ENCODE measurements at places on chromosomes 13 and 19. TPM values are rescaled to one million over a fixed set of nuclear protein-coding genes. Genes with fewer than 3 reads are reported as not detected.

The CYP4F12 gene
- total RNA-seq: not detected

The TRPM4 gene
- not detected for total RNA-seq

The MEIOSIN gene
- not detected for total RNA-seq

The MEGF8 gene
- 4.2 TPM for total RNA-seq

- no peak overlapping the region for H3K27ac ChIP-seq
- H3K36me3 ChIP-seq: no peaks in the 10 kb centered on the region
- no peak overlapping the region for H3K4me3 ChIP-seq
- H3K4me1 ChIP-seq: peaks cover 28% of the 10 kb centered on the region
- H3K27me3 ChIP-seq: no peaks in the 10 kb centered on the region
These were observed 121.0 kb downstream of the COG6 start for GRCh38 chr13:39776439-39776838.

DNA sequence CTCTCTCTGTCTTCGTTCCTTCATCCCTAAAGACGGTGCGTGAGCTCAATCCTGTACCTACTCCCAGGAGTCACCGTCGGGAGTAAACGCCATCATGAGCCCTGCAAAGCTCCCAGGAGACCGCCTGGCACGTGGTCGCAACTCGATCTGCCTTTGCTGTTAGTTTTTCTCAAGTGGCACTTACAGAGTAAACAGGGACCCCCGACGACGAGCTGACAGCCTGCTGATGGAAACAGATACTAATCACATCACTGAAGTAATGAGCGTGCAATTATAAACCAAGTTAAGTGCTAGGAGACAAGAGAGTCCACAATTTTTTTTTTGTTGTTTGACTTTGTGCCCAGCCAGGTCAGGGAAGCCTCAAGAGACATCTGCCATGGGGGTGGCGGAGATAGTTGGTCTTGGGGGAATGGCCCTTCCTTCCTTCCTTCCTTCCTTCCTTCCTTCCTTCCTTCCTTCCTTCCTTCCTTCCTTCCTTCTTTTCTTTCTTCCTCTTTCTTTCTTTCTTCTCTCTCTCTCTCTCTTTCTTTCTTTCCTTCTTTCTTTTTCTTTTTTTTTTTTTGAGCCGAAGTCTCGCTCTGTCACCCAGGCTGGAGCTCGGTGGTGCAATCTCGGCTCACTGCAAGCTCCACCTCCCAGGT, 23.6 kb downstream of the CACNG6 start:
- H3K4me3 ChIP-seq: no peak overlapping the region
- peaks cover 13% of the 10 kb centered on the region for H3K4me1 ChIP-seq
- DNase-seq: no peak
- no peaks in the 10 kb centered on the region for H3K36me3 ChIP-seq
- H3K27ac ChIP-seq: no peak overlapping the region

DNA sequence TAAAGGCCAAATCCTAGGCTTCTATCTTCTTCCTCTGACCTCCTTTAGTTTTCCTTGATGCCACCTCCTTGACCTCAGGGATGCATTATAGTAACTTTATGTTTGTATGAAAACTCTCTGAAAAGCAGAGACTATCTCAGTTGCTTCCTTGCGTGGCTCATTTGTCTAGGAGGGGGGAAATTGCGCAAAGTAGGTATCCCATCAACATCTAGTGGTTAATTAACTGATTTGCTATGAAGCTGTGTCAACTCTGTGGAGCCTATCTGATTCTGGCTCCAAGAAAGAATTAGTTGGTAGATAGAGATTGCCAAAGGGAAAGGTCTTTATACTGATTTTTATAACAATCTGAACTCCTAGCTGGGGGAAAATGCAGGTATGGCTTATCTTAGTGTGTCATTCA, 82.1 kb upstream of the FRY start:
- H3K4me1 ChIP-seq: peaks cover 16% of the 10 kb centered on the region
- H3K4me3 ChIP-seq: no peak overlapping the region
- H3K27ac ChIP-seq: no peak overlapping the region
- H3K36me3 ChIP-seq: peaks cover 15% of the 10 kb centered on the region

- DNase-seq: no peak
- H3K4me1 ChIP-seq: peaks cover 2% of the 10 kb centered on the region
- no peaks in the 10 kb centered on the region for H3K36me3 ChIP-seq
- H3K27me3 ChIP-seq: peaks cover 2% of the 10 kb centered on the region
- H3K27ac ChIP-seq: no peak overlapping the region
- H3K4me3 ChIP-seq: no peak overlapping the region
These were observed 206.0 kb downstream of the TDRD3 start for GRCh38 chr13:60603049-60603448.

DNA sequence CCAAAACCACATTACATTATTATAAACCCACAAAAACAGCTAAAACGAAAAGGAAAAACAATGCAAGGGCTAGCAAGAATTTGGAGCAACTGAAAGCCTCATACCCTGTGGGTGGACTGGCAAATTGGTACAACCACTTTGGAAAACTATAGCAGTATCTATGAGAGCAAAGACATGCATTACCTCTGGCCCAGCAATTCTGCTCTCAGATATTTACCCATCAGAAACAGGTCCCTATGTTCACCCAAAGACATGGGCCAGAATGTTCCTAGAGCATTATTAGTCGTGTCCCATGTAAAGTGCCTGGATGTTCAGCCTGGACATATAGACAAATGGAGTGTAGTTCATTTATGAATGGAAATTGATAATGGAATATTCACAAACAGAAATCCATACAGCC, 27.9 kb downstream of the POP4 start:
- H3K27me3 ChIP-seq: peaks cover 3% of the 10 kb centered on the region
- H3K4me1 ChIP-seq: no peaks in the 10 kb centered on the region
- H3K27ac ChIP-seq: no peak overlapping the region
- no peak overlapping the region for H3K4me3 ChIP-seq
- no peak for DNase-seq

DNA sequence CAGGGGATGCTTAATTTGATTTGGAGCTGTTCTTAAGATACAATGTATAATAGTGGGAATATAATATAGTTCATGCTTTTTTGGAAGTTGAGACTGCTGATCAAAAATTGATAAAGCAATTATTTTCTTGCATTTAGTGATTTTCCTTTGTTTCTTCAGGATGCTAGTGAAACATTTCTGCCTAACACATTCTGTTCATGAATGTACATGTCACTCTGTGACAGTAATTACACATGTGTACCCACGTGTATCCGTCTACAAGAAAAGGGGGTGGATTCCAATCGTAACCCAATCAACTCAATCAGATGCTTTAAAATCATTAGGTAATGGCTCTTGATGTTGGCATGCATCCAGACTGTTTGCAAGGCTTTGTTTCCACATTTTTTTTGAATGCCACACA, 5.0 kb upstream of the FRY start:
- H3K27ac ChIP-seq: no peak overlapping the region
- peaks cover 4% of the 10 kb centered on the region for H3K36me3 ChIP-seq
- peaks cover 6% of the 10 kb centered on the region for H3K27me3 ChIP-seq

GRCh38 chr19:3693025-3693925, 7.0 kb downstream of the PIP5K1C start:
- H3K27me3 ChIP-seq: peaks cover 4% of the 10 kb centered on the region
- no peak overlapping the region for H3K4me3 ChIP-seq
- H3K4me1 ChIP-seq: peaks cover 33% of the 10 kb centered on the region
- H3K36me3 ChIP-seq: peaks cover 2% of the 10 kb centered on the region

- no peak for DNase-seq
- H3K36me3 ChIP-seq: peaks cover 78% of the 10 kb centered on the region
- no peaks in the 10 kb centered on the region for H3K4me1 ChIP-seq
- H3K27ac ChIP-seq: no peak overlapping the region
- H3K4me3 ChIP-seq: no peak overlapping the region
These were observed 7.0 kb downstream of the ZNF749 start for GRCh38 chr19:57441979-57442752.

GRCh38 chr19:4598712-4599111, 39.2 kb upstream of the SEMA6B start:
- H3K27me3 ChIP-seq: peaks cover 31% of the 10 kb centered on the region
- no peaks in the 10 kb centered on the region for H3K36me3 ChIP-seq
- no peak overlapping the region for H3K4me3 ChIP-seq
- H3K4me1 ChIP-seq: peaks cover 5% of the 10 kb centered on the region
- DNase-seq: no peak

DNA sequence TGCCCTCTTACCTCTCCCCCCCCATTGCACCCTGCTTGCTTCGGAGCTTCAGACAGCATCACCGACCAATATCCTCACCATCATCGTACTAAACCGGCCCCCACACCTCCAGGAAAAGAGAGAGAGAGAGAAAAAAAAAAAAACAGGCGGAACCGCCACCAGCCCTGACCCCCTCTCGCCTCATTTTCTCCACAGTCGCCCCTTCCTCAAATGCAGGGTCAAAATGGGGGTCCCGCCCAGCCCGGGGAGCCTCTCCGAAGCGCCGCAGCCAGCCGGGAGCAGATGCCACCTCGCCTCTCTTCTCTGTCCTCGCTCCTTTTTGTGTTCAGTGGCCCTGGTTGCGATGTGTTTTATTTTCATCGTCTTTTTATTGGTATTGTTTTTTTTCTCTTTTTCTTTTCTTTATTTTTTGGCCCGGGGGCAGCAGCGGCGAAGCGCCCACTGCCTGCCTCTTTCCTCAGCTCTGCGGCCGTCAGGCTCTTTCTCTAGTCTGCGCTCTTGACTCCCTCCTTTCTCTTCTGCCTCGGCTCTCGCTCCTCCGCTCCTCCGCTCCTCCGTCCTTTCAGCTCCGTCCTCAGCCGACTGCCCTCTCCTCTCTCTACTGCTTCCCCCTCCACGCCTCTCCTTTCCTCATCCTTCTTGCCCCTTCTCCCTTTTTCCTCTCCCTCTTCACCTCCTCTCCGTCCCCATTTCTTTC, 41.4 kb downstream of the DEDD2 start:
- peaks cover 30% of the 10 kb centered on the region for H3K27me3 ChIP-seq
- H3K4me1 ChIP-seq: peaks cover 17% of the 10 kb centered on the region
- peak; percentile 28 for DNase-seq
- H3K36me3 ChIP-seq: peaks cover 4% of the 10 kb centered on the region

DNA sequence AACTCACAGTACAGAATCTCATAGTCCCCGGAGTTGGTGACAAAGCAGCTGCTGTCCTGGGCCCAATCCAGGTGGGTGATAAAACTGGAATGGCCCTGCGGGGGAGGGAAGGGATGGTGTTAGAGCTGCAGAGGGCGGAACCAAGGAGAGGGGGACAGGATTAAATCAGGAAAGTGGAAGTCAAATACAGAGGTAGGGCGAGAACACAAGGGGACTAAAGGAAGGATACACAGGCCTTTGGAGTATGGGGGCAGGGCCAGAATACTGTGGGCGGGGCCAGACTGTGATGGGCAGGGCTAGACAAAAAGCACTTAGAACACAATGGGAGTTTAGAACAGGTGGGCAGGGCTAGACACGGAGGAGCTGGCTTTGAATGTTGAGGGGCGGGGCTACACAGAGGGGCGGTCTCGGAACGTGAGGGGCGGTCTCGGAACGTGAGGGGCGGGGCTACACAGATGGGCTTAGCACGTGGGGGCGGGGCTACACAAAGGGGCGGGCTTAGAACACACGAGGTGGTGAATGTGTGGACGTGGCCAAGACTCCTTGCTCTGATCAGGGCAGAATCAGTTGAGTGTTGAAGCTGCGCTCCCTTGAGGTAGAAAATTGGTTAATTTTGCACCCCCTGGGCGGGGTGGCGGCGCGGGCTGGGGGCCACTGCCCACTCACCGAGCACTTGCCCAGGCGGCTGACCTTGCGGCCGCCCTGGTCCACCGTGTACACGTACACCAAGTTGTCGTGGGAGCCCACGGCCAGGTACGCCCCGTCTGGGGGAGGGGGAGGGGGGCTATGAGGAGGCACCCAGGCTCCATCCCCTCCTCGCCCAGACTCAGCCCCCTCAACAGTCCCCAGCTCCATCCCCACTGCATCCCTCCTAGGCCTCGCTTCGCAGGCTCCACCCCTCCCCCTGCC, 14.0 kb upstream of the GPR4 start:
- H3K4me1 ChIP-seq: peaks cover 28% of the 10 kb centered on the region
- H3K27me3 ChIP-seq: no peaks in the 10 kb centered on the region
- peaks cover 65% of the 10 kb centered on the region for H3K36me3 ChIP-seq
- peak; percentile 86 for DNase-seq
- H3K4me3 ChIP-seq: no peak overlapping the region

DNA sequence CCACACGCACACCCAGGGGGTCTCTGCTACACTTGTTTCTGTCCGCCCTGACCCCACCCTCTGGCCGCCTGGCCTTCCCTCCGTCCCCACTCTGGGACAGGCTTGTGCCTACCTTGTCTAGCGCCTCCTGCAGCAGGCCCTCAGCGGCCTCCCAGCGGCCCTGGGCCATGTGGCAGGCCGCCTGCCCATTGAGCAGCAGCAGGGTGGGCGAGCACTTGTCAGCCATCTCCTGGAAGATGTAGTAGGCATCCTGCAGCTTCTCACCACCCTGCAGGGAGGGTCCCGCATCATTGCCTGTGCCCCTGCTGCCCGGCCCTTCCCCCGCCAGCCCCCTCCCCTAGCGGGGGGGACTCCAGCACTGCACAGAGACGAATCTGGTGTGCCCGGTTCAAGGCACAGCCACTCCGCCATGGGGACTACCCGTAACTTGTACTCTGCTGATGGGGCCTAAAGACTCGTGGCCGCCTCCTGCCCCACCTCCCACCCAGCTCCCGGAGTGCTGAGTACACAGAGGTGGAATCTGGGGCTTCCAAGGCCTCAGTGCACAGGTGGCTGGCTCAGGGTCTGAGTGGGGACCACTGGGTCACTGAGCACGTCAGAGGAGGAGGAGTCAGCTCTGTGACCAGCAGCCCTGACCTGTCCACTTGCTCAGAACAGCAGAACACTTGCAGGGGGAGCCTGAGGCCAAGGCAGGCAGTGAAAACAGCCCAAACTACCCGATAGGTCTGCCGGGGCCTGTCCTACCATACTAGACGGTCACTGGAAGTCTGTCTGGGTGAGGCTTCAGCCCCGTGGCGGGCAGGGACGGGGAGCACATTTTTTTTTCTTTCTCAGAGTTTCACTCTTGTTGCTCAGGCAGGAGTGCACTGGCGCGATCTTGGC, 7.4 kb upstream of the CERS1 start:
- no peaks in the 10 kb centered on the region for H3K4me1 ChIP-seq
- DNase-seq: no peak
- peaks cover 8% of the 10 kb centered on the region for H3K36me3 ChIP-seq
- no peak overlapping the region for H3K27ac ChIP-seq

GRCh38 chr19:29429581-29429980, 96.2 kb upstream of the VSTM2B start:
- no peak for DNase-seq
- H3K4me1 ChIP-seq: no peaks in the 10 kb centered on the region
- no peaks in the 10 kb centered on the region for H3K27me3 ChIP-seq
- no peak overlapping the region for H3K27ac ChIP-seq

- H3K36me3 ChIP-seq: peaks cover 55% of the 10 kb centered on the region
- H3K4me3 ChIP-seq: no peak overlapping the region
- no peaks in the 10 kb centered on the region for H3K27me3 ChIP-seq
- no peak for DNase-seq
- peak overlapping the region; percentile 55 for H3K27ac ChIP-seq
These were observed 20.9 kb downstream of the FCHO1 start for GRCh38 chr19:17772172-17772571.

GRCh38 chr19:40542202-40542859, 34.3 kb upstream of the SHKBP1 start:
- H3K27me3 ChIP-seq: peaks cover 9% of the 10 kb centered on the region
- no peaks in the 10 kb centered on the region for H3K4me1 ChIP-seq
- H3K4me3 ChIP-seq: no peak overlapping the region
- H3K27ac ChIP-seq: no peak overlapping the region
- no peak for DNase-seq
- H3K36me3 ChIP-seq: no peaks in the 10 kb centered on the region
